ENCODE measurements at places on chromosomes 2 and 18.

DNA sequence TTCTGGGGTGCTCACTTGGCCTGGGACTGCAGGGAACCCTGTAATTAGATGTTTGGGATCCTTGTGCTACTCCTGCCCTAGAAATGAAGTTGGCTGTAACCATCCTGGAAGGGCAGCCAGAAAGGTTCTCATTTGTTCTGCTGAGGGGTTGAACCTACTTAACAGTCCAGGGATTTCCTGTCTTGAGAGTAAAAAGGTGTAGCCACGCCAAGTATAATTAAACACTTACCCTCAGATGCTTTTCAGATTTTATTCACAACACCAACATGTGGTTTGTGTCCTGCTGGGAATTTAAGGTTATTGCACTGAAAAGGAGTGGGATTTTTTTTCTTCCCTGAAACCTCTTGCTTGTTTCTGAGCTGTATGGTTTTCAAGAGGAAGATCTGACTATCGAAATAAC, 222.4 kb upstream of the APCDD1 start:
- DNase-seq: no peak

- no peak for DNase-seq
Observed at GRCh38 chr2:215970425-215970824, 42.9 kb downstream of the MREG start.

DNA sequence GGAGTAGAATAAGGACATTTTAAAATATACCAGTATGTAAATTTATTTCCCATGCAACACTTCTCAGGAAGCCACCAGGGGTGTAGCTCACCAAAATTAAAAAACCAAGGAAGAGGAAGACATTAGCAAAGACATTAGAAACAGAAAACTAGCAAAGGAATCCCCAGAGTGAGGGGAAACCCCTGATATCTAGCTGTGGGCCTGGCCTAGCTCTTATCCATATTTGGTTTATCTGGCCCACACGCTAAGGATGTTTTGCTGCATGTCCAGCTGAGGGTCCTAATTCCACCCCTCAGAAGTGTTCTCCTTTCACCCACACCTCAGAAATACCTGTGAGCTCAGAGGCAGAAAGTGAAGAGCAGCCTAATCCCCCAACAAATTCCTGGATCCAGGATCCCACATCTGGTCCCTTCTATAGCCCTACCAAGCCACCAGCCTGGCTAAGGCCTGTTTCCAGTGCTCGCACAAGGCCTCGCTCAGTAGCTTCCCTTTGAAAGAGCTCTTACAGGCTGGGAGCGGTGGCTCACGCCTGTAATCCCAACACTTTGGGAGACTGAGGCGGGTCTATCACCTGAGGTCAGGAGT, 17.4 kb downstream of the OSBPL1A start:
- DNase-seq: no peak

GRCh38 chr18:59041819-59042815, 97.6 kb upstream of the SEC11C start:
- no peak for DNase-seq

DNA sequence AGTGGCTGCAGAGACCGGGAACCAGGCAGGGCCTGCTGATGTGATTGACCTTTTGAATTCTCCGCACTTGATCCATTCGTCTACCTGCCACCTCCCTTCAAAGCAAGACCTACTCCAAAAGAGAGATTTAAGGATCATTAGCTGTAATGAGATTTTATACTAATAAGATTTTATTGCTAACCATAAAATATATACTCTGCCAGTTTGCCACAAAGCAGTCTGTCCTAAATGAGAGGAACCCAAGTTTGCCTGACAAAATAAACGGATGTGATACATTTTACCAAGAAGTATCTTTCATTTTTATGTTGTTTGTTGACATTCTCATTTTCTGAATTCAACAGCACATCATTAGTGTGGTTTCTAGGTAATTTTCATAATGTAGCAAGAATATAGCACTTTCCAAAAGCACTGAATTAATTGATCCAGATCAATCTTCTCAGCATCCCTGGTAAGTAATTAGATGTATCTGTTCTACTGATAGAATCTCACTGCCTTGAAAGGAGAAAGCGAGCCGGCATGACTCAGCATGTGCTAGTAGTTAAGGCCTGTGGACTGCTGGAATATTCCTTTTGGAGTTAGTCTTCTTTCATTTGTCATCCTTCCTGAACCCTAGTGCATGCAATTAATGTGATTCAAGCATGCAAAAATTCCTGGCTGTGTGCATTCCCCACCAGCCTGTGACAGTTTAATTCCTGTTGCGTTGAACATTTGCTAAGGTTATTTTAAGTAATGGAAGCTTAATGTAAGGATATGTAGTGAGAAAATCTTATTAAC, 128.5 kb downstream of the ARL6IP6 start:
- DNase-seq: no peak

GRCh38 chr18:14767474-14767873, 19.5 kb downstream of the ANKRD30B start:
- DNase-seq: no peak

GRCh38 chr2:102034683-102035548, 43.2 kb downstream of the IL1R2 start:
- no peak for DNase-seq

- DNase-seq: no peak
Observed at GRCh38 chr2:197937814-197938213, 133.4 kb downstream of the PLCL1 start.

GRCh38 chr18:58325494-58325893, 281.5 kb downstream of the NEDD4L start:
- no peak for DNase-seq

Measured in CD4-positive, alpha-beta T cell treated with Interleukin-2 at 100 ng/mL for 4 hours (primary cell).